ENCODE measurements at places on chromosomes 3 and 15.

DNA sequence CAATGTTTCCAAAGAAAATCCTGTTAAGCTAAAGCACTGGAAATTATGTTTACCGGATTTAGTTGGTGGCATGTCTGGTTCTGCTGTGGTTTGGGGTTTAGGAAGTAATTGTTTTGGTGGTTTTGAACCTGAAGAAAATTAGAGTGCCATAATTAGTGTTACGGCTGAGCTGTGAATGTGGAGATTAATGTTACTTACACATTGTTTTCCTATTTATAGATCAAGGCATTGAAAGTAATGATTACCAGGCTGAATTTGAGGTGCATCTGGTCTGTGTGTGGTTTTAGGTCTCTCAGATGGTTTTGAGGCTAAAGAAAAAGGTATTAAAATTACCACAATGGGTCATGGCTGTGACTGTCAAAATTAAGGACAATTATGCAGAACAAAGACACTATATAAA is 128.9 kb downstream of the TFG start:
- no peak for DNase-seq

GRCh38 chr15:98753726-98754656 is 105.7 kb downstream of the IGF1R start:
- DNase-seq, result no peak

DNA sequence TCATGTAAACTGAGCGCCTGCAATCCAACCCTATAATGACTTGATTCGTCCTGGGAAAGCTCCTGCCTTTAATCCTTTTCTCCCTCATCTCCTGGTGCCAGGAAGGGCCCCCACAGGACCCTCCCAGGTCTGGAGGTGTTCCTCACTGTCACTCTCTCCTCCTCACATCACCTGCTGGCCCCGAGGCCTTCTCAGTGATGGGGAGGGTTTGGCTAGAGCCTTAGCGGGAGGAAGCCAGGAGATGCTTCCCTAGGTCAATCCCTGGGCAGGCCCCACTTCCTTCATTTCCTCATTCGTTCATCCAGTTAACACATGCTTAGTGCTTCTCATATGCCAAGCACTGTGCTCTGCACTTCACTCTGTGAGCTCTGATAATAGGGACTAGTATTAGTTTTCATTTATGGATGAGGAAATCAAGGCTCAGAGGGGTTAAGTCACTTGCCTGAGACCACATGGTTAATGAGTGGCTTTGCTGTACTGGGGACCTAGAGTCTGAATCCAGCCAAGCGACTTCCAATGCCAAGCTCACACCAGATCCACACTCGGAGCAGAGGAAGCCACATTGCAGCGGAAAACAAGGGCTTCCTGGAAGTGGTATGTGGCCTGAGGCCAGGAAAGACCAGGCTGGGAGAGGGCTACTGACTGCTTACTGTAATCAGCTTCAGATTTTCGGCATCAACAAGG is 50.3 kb upstream of the CHRNB4 start:
- no peak for DNase-seq

- no peak for DNase-seq
Measured at GRCh38 chr3:52238193-52238760, 681 bp downstream of the TWF2 start.

DNA sequence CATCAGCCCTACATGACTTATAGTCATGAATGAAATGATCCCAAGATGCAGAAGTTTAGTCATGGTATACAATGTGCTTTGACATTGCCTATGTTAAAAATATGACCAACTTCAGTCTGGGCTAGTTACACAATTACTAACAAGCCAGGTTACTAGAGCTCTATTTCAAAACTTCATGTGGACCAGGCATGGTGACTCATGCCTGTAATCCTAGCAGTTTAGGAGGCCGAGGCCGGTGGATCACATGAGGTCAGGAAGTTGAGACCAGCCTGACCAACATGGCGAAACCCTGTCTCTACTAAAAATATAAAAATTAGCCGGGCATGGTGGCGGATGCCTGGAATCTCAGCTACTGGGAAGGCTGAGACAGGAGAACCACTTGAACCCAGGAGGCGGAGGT is 613.0 kb downstream of the CADM2 start:
- DNase-seq, result no peak

GRCh38 chr15:90301707-90302300 is 36.3 kb downstream of the NGRN start:
- DNase-seq, result no peak

GRCh38 chr3:52615166-52615565 is 70.5 kb downstream of the PBRM1 start:
- DNase-seq, result no peak

GRCh38 chr15:38996111-38996631 is 431.6 kb upstream of the RASGRP1 start:
- no peak for DNase-seq

- no peak for DNase-seq
Measured at GRCh38 chr3:124384527-124384926, 345.7 kb upstream of the UMPS start.

DNA sequence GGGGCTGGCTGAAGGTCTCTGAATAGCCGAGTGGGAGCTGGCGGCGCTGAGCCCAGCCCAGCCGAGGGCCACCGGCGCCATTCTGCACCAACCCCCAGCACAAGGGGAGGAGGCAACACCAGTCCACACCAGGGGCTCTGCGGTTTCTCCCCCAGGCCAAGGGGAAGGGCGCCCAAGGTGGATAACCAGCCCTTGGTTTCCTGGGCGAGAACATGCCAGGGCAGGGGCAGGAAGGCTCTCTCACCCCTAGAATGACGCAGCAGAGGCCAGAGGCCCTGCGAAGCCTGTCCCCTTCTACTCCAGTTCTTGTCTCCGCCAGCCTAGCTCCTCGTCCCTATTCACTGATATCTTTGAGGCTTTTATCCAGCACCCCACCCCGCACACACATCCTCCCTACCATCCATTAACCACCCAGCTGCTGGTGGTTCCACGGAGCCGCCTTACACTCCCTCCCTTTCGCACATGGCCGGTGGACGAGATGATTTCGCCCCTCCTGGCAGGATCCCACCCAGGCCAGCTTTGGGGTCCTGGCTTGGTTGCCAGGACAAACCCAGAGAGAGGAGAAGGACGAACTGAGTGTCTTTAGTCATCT is 1.3 kb downstream of the RBPMS2 start:
- DNase-seq, result no peak

- no peak for DNase-seq
Measured at GRCh38 chr3:109910772-109911171, 573.4 kb upstream of the DPPA4 start.

GRCh38 chr15:59251001-59251845 is 44.6 kb downstream of the LDHAL6B start:
- DNase-seq, result no peak

DNA sequence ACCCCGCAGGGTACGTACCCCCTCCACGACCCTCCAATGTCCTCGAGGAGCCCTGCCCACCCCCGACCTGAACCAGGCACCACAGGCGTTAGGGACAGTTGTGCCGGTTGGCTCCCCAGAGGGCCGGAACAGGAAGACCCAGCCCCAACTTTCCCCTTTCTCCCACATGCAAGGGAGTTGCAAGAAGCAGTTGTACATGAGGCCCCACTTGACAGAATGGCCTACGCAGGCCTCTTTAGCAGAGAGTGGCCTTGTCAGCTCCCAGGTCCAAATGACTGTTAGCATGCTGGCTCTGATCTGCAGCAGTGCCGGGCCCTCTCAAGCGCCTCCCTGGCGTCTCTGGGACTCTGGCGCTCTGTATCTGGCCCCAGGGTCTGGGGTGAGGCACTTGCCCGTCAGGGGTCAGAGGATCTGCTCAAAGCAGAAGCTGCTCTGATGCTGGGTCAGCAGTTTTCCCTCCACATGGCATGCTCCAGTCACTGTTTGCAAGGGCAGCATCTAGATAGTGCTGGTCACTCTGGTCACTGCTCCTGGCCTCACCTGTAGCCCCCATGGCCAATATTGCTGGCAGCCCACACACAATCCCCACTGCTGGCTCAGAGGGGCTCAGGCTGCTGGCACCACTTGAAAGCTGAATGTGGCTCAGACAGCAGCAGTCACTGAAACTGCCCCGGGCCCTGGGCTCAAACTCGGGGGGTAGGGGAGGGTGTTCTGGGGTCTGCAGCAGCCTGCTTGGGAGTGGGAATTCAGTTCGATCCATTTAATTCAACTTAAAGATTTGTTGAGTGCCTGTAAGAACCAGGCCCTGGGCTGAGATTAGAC is 254.5 kb downstream of the FAM43A start:
- no peak for DNase-seq

- DNase-seq, result no peak
Measured at GRCh38 chr3:194166682-194167479, 30.9 kb downstream of the HES1 start.

- DNase-seq, result no peak
Measured at GRCh38 chr3:27356976-27357375, 12.2 kb downstream of the NEK10 start.

- DNase-seq, result no peak
Measured at GRCh38 chr3:196143708-196144382, 62.0 kb upstream of the TFRC start.

DNA sequence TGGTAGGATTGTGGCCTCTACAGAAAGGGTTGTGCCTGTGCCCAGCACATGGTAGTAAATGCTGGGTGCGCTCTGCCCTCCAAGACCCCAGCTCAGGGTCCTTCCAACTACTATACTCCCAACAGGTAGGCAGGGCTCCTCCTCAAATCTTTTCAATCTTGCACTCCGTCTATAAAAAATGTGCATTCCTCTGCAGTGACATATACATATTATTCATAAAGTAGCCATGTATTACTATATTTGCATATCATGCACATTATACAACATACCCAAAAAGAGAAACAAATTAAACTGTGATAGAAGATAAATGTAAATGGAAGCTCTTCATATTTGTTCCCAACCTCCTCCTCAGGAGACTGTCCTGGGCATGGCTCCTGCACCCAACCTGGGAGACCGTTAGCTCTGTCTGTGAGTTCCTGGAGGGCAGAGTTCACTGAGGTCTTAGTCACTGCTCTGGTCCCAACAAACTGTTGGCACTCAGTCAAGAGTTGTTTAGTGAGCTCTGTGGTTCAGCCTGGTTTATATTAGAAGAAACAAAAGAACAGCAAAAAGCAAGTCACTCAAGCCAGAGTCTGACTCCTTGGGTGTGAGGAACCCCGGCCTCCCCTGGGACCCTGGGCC is 47.7 kb upstream of the GRIP2 start:
- DNase-seq, result no peak

GRCh38 chr3:72658466-72659100 is 189.7 kb downstream of the SHQ1 start:
- DNase-seq, result no peak

GRCh38 chr15:83206526-83207008 is 1.1 kb downstream of the HDGFL3 start:
- no peak for DNase-seq

GRCh38 chr3:120907659-120908029 is 361 bp upstream of the STXBP5L start:
- no peak for DNase-seq

DNA sequence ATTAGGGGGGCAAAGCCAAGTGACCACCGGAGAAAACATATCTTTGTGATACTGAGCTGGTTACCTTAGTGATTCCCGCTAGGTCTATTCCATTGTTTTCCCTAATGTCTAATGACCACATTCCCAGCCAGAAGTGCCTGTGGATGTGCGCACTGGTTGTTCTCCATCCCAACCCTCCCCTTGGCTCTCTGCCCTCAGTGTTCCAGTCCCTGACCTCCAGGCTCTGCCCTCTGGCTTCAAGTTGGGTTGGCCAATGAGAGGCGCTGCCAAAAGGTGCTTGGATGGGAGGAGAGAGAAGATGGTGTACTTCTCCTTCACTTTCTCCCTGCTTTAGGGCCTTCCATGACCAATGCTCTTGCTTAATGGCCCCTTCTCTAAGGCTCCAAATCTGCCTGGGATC is 2.4 kb downstream of the COLQ start:
- DNase-seq, result no peak

DNA sequence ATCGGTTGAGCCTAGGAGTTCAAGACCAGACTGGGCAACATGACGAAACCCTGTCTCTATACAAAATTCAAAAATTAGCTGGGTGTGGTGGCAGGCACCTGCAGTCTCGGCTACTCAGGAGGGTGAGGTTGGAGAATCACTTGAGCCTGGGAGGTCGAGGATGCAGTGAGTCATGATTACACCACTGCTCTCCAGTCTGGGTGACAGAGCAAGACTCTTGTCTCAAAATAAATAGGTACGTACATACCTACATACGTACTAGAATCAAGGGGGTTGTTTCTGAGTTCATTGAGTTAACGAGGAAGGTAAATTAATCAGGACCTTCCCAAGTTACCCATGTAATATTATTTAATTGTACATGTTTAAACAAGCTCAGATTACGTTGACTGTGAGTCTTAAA is 97.5 kb downstream of the CHL1 start:
- DNase-seq, result no peak

DNA sequence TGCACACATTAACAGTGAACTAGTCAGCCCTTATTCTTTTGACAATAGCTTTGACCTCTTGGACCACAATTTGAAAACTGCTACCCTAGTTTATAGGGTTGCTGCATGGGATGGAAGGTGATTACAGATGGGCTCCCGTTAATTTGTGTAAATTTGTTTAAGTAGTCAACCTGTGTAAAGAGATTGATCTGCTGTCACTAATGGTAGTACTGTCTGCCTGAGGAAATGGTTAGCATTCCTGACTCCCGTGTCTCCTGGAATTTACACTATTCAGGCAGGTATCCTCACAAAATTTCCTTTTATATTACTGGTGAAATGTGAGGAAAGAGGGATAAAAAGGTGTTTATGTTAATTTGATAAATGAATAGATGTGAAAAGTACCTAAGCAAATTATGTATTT is 15.3 kb upstream of the EBLN2 start:
- no peak for DNase-seq

GRCh38 chr3:2839876-2840275 is 270.3 kb downstream of the IL5RA start:
- DNase-seq, result no peak

- no peak for DNase-seq
Measured at GRCh38 chr15:65094294-65094995, 17.9 kb downstream of the KBTBD13 start.

GRCh38 chr3:151430821-151431484 is 29.9 kb downstream of the IGSF10 start:
- no peak for DNase-seq

DNA sequence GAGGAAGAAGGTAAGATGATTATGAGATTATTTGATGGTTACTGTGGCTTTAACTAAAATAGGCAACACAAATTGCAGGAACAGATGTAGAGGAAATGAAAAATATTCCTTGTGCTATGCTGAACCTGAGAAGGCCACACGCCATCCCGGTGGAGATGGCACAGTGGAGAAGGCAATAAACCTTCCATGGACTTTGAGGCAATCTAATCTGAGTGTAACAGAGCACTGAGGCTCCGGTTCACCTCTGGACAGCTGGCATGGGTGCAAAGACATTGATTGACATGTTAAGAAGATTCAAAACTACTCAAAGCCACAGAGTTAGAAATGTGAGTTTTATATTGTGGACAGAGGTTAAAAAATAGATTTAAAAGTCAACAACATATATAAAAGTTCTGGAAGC is 535.7 kb downstream of the AGBL1 start:
- DNase-seq, result no peak

All from activated CD8-positive, alpha-beta memory T cell treated with anti-CD3 and anti-CD28 coated beads, Interleukin-2, amount 50 U/mL, for 4 hours (primary cell).